ENCODE measurements at places on chromosomes 5 and 9. TPM values are rescaled to one million over a fixed set of nuclear protein-coding genes. Genes with fewer than 3 reads are reported as not detected.

The TAF11L5 gene
- not detected for total RNA-seq

The TLX3 gene
- total RNA-seq, result 0.24 TPM

The SPEF2 gene
- total RNA-seq, result 0.64 TPM

The LHX6 gene
- under 0.01 TPM for total RNA-seq

The SUSD3 gene
- total RNA-seq, result 1.7 TPM

Data from tracheal epithelial cell (primary cell).